Spleen (tissue), 13 donors: ENCODE measurements at places on chromosomes 6 and 20. TPM values are rescaled to one million over a fixed set of nuclear protein-coding genes. Genes with fewer than 3 reads are reported as not detected.

DNA sequence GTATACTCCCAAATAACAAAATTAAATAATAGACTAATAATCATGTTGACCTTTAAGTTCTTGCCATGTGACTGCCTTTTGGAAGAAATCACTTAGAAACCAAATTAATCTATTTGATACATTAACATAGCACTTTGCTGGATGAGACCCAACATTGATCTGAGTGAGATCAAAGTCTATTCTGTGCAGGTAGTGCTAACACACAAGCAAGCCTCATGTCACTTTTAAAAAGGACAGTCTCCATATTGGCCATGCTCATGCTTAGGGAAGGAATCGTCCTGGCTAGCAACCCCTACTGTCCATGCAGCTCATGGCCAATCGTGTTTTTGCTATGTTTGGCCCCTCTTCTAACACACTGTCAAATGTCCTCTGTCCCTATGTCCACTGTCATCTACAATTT lies 35.8 kb upstream of the RNF217 start:
- H3K36me3 ChIP-seq, result no peaks in the 10 kb centered on the region
- H3K27me3 ChIP-seq, result no peaks in the 10 kb centered on the region
- no peak for DNase-seq
- no peak overlapping the region for H3K4me3 ChIP-seq
- H3K27ac ChIP-seq, result no peak overlapping the region

GRCh38 chr6:35795453-35796071 lies 1.6 kb downstream of the CLPS start:
- no peaks in the 10 kb centered on the region for H3K4me1 ChIP-seq
- no peaks in the 10 kb centered on the region for H3K36me3 ChIP-seq
- DNase-seq, result no peak
- no peak overlapping the region for H3K27ac ChIP-seq
- H3K4me3 ChIP-seq, result no peak overlapping the region

DNA sequence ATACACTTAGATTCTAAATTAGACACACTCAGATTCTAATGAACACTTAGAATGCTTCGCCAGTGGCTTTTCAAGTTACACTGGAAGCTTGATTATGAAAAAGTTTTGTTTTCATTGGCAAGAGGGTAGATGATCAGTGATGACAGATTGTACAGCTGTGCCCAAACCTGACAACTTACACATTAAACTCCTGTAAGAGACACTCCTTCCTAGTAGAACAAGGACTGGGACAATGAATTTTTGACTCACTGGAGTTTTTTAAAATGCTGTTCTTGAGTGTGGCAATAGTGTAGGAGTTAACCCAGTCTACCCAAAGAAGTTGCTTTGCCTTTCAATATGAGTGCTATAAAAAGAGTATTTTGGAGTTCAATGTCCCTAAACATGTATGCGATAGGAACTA lies 140.8 kb downstream of the SLC16A10 start:
- H3K27me3 ChIP-seq, result no peaks in the 10 kb centered on the region
- no peak overlapping the region for H3K27ac ChIP-seq

CD24 gene
- 28.3 TPM for total RNA-seq

DNA sequence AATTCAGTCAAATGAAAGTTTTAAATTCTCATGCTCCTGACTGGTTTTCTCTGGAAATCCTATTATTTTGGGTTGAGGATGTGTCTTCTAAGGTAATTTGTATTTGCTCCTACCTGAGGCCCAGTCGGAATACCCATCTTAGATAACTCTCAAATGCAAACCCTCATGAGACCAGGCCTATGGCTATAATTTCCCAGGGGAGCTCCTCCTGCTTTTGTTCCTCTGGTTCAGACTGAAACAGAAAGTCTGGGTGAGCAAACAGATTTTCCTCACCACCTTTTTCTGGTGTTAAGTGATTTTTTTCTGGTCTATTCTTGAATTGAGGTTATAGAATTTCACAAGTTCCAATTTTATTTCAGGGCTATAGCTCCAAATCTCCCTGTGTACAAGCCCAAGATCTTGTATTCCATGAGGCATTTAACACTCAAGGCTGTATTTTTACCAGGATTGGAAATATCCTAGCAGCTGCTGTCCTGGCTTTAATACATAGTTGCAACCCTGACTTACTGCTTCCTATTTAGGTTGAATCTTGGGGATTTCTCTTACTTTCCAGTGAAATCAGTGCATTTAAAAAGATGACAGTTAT lies 169.1 kb upstream of the PTCHD4 start:
- H3K4me3 ChIP-seq, result no peak overlapping the region
- no peaks in the 10 kb centered on the region for H3K36me3 ChIP-seq
- no peak overlapping the region for H3K27ac ChIP-seq
- no peaks in the 10 kb centered on the region for H3K27me3 ChIP-seq

DNA sequence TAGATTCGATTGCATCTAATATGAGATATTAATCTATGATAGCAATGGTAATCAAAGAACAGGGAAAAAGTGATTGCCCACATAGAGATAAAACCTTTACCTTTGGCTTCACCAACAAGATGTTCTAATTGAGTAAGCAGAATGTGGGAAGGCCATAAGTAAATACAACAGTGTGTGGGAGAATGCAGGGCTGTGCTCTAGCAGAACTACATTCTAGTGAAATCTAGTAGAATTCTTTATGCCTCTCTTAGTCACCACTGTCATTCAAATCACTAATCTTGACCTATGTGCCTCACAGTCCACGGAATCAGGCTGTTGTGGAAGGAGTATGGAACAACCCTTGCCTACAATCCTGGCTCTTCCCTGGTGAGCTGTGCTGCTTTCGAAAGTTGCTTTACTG lies 30.4 kb upstream of the MCM9 start:
- DNase-seq, result no peak
- no peaks in the 10 kb centered on the region for H3K4me1 ChIP-seq
- no peak overlapping the region for H3K27ac ChIP-seq
- H3K36me3 ChIP-seq, result no peaks in the 10 kb centered on the region

DNA sequence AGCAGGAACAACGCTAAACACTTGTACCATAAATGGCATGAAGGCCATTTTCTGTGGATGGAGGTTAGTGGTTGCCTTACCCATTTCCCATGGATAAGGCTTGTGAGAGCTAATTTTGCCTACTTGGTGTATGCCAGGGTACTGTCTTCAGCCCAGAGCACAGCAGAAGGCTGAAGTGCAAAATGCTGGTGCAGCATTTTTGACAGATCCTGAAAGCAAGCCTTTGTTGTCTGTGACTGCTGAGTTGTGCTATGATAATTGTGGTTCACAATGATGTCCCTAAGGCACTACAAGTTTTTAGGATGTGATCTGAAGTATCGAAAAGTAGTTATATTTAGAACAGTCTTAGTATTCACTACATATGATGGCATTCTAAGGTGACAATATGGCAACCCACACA lies 14.7 kb upstream of the HMGN3 start:
- H3K4me1 ChIP-seq, result no peaks in the 10 kb centered on the region
- H3K4me3 ChIP-seq, result no peak overlapping the region
- no peak overlapping the region for H3K27ac ChIP-seq
- no peaks in the 10 kb centered on the region for H3K36me3 ChIP-seq
- DNase-seq, result no peak
- H3K27me3 ChIP-seq, result no peaks in the 10 kb centered on the region

- H3K27me3 ChIP-seq, result no peaks in the 10 kb centered on the region
- H3K36me3 ChIP-seq, result no peaks in the 10 kb centered on the region
- no peak overlapping the region for H3K4me3 ChIP-seq
- no peak for DNase-seq
- no peak overlapping the region for H3K27ac ChIP-seq
These were observed 14.3 kb downstream of the SLA2 start for GRCh38 chr20:36631646-36632045.

DNA sequence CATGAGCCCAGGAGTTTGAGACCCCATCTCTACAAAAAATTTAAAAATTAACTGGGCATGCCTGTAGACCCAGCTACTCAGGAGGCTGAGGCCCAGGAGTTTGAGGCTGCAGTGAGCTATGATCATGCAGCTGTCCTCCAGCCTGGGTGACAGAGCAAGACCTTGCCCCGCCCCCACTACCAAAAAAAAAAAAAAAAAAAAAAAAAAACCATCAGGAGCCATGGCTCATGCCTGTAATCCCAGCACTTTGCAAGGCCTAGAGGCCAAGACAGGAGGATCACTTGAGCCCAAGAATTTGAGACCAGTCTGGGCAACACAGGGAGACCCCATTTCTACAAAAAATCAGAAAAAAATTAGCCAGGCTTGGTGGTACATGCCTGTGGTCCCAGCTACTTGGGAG lies 159.1 kb downstream of the SOBP start:
- no peak overlapping the region for H3K27ac ChIP-seq
- H3K4me3 ChIP-seq, result no peak overlapping the region
- no peak for DNase-seq
- H3K36me3 ChIP-seq, result no peaks in the 10 kb centered on the region
- no peaks in the 10 kb centered on the region for H3K27me3 ChIP-seq

- H3K36me3 ChIP-seq, result no peaks in the 10 kb centered on the region
- H3K27ac ChIP-seq, result peak overlapping the region; percentile 57
- no peak overlapping the region for H3K4me3 ChIP-seq
- H3K4me1 ChIP-seq, result peaks cover 46% of the 10 kb centered on the region
- DNase-seq, result peak; percentile 53
These were observed 19.8 kb downstream of the PTK7 start for GRCh38 chr6:43095939-43096338.

GRCh38 chr6:89237158-89237557 lies 20.0 kb upstream of the GABRR1 start:
- H3K4me1 ChIP-seq, result no peaks in the 10 kb centered on the region
- no peaks in the 10 kb centered on the region for H3K27me3 ChIP-seq
- H3K27ac ChIP-seq, result no peak overlapping the region
- no peak for DNase-seq

DNA sequence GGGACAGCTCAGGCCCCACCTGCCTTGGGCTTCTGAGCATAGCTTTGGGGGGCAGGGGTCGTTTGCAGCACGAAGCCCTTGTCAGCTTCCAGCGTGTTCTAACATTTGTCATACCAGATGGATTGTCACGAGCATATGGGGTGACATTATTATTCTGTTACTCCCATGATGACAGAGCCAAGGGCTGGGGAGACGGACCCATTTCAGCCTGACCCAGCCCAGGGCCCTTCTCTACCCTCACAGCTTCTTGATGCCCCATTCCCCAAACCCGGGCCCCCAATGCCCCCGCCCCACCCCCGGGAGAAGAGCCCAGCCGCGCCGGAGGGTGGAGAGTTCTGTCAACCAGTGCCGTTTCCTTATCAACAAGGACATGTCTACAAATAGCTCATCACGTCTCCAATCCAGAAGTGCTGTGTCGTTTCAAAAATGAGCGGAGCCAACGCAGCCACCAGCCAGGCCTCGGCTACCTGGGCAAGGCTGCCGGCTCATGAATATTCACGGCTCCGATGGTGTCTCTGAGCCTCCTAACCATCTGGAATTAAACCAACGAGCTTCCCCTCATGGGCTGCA lies 9.6 kb upstream of the CHRNA4 start:
- peaks cover 9% of the 10 kb centered on the region for H3K27me3 ChIP-seq
- peaks cover 16% of the 10 kb centered on the region for H3K4me1 ChIP-seq
- H3K36me3 ChIP-seq, result no peaks in the 10 kb centered on the region
- no peak overlapping the region for H3K27ac ChIP-seq

FITM2 gene
- 5.4 TPM for total RNA-seq

C2 gene
- total RNA-seq, result 173 TPM

- H3K27me3 ChIP-seq, result no peaks in the 10 kb centered on the region
- H3K27ac ChIP-seq, result no peak overlapping the region
- DNase-seq, result no peak
- H3K4me1 ChIP-seq, result no peaks in the 10 kb centered on the region
These were observed 67.8 kb downstream of the ENPP1 start for GRCh38 chr6:131875647-131876046.

GNMT gene
- total RNA-seq, result 2.0 TPM

SCRT2 gene
- total RNA-seq, result not detected

GRCh38 chr20:38304845-38305447 lies 990 bp downstream of the BPI start:
- H3K27ac ChIP-seq, result no peak overlapping the region
- DNase-seq, result peak; percentile 87
- peaks cover 60% of the 10 kb centered on the region for H3K4me1 ChIP-seq
- H3K36me3 ChIP-seq, result no peaks in the 10 kb centered on the region

FAM209B gene
- total RNA-seq, result not detected

SLC35D3 gene
- total RNA-seq, result not detected

DNA sequence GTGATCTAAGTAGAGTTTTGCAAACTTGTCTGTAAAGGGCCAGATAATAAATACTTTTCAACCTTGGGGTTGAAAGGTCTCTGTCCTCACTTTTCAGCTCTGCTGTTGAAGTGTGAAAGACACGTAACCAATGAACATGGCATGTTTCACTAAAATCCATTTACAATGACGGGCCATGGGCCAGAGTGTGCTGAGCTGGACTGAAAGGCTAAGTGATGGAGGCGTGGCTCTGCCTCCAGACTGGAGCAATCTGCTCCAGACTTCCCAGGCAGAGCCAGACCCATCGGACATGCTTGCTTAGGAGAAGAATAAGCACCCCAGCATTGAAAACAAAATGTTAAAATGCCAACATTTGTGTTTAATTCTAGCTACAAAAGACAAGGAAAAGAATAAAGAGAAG lies 41.4 kb downstream of the SCAND1 start:
- H3K4me3 ChIP-seq, result no peak overlapping the region
- H3K27ac ChIP-seq, result no peak overlapping the region
- no peak for DNase-seq
- no peaks in the 10 kb centered on the region for H3K27me3 ChIP-seq

- no peak overlapping the region for H3K4me3 ChIP-seq
- DNase-seq, result peak; percentile 84
- no peaks in the 10 kb centered on the region for H3K27me3 ChIP-seq
These were observed 15.4 kb upstream of the IP6K3 start for GRCh38 chr6:33761922-33762629.

- no peaks in the 10 kb centered on the region for H3K36me3 ChIP-seq
- no peaks in the 10 kb centered on the region for H3K4me1 ChIP-seq
- H3K27ac ChIP-seq, result no peak overlapping the region
- DNase-seq, result no peak
- H3K27me3 ChIP-seq, result no peaks in the 10 kb centered on the region
These were observed 162.3 kb downstream of the TPBG start for GRCh38 chr6:82525775-82526495.

TMEM217 gene
- 2.3 TPM for total RNA-seq

GTF2H4 gene
- 23.4 TPM for total RNA-seq

- no peaks in the 10 kb centered on the region for H3K36me3 ChIP-seq
- no peak overlapping the region for H3K27ac ChIP-seq
- no peaks in the 10 kb centered on the region for H3K4me1 ChIP-seq
- DNase-seq, result no peak
These were observed 48.2 kb upstream of the ASIP start for GRCh38 chr20:34193051-34193450.

DNA sequence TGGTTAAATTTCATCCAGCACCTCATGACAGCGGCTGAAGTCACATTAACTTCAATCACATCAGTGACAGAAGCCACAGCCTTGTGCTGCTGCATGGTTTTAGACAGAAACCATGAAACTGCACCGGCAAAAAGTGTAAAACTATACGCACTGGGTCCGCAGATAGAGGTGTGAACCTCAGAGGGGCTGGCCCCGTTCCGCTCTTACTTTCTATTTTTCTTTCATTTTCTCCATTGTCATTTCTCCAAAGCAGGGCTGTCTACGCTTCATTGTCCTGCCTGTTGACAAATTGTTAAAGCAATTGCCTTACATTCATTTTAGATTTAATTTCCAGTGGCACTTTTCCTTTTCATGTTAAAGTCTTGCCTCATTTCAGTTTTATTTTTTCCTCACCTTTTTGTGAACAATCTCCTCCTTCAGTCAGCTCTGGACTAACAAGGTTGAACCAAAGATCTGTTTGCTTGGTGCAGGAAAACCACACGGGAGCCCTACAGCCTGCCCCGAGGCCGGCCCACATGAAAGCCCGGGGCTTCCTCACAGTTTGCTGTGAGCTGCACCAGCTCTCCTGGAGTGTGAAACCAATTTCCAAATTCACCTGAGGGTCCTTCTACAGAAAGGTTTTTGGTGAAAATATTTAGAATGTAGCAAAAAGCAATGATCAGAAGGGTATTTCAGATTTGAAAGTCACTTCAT lies 63.7 kb downstream of the PRR18 start:
- no peak overlapping the region for H3K4me3 ChIP-seq
- H3K27me3 ChIP-seq, result no peaks in the 10 kb centered on the region
- no peak for DNase-seq
- peaks cover 23% of the 10 kb centered on the region for H3K4me1 ChIP-seq
- peak overlapping the region; percentile 57 for H3K27ac ChIP-seq

CLIC5 gene
- total RNA-seq, result 77.5 TPM
